ENCODE measurements at places on chromosomes 11 and 22.

GRCh38 chr11:82996966-82997606, 74.6 kb downstream of the RAB30 start:
- no peak for DNase-seq

- no peak for DNase-seq
Measured at GRCh38 chr11:95305705-95306104, 74.7 kb upstream of the SESN3 start.

- DNase-seq, result no peak
Measured at GRCh38 chr11:1260023-1260501, 37.2 kb downstream of the MUC5B start.

DNA sequence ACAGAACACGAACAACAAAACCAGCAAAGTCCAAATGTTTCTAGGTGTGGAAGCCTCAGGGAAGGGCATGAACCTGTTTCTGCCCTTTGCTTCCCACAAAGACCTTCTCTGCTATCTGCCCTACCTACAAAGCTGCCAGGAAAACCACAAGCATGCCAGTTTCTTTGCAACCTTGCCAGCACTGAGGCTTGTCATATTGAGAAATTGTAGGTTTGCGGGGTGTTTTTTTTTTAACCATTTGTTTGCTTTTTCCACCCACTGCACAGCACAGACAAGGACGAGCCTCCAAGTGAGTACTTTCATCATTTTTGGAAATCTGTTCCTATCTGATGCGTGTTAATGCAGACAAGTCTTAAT, 12.8 kb downstream of the PARVG start:
- peak; percentile 17 for DNase-seq

- DNase-seq, result peak; percentile 22
Measured at GRCh38 chr11:130160498-130161155, 1.0 kb downstream of the ST14 start.

DNA sequence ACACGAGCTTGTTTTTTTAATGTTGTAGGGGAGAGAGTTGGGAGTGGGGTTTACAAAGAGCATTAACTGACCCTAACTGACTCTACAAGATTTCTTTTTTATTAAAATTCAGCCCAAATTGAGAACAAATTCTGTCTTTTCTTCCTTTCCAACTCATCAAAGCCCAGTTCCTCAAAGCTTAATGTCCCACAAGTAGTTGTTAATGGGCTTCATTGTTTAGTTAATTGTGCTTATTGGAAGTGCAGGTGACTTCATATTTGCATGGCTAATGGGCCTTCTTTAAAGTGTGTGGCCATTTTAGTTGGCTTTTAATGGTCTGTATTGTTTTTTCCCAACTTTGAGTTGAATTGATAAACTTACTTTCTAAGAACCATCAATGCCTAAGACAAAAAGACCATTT, 39.8 kb downstream of the MPPED2 start:
- no peak for DNase-seq

DNA sequence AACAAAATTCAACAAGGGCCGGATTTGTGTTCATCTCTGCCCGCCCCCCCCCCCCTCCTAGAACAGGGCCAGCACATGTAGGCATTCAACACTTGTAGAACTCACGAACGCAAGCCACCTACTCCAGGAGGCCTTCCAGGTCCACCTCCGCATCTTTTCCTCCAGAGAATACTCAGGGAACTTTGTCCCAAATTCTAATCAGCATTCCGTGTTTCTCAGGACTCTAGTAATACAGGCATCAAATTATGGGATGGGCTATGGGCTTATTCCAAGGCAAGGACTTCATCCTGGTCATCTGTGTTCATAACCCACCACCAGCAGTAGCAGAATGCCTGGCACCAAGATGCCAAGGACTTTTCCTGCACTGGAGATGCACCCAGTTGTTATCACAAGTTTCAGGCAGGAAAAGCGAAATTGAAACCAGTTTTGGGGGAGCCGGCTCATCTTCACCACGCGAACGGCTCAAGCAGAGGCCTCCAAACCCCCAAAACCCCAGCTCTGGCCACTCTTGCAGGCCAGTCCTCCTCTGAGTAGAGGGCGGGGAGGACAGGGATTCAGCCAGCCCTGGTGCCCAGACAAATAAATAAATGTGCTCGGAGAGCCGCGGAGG, 462 bp downstream of the UBE2L6 start:
- DNase-seq, result no peak

GRCh38 chr11:118198370-118198769, 21.9 kb upstream of the SCN2B start:
- DNase-seq, result peak; percentile 34

DNA sequence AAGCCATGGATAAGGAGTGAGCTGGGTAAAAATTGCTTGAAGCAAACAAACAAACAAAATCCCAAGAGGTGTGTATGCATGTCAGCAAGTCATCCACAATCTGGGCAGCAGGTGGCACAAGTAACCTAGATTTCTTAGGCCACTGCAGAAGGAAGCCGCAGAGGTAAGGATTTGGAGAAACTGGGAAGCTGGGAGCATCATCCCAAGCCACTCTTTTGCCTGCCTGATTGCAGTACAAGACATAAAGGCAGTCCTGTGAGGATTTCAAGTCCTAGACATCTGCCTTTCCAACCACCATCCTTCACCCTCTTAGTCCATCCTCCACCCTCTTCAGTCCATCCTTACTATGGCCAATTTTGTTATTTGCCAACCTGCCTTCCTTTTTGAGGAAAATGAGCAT, 67.2 kb upstream of the BMAL1 start:
- no peak for DNase-seq

- DNase-seq, result no peak
Measured at GRCh38 chr11:93652679-93653078, 8.8 kb upstream of the CEP295 start.

DNA sequence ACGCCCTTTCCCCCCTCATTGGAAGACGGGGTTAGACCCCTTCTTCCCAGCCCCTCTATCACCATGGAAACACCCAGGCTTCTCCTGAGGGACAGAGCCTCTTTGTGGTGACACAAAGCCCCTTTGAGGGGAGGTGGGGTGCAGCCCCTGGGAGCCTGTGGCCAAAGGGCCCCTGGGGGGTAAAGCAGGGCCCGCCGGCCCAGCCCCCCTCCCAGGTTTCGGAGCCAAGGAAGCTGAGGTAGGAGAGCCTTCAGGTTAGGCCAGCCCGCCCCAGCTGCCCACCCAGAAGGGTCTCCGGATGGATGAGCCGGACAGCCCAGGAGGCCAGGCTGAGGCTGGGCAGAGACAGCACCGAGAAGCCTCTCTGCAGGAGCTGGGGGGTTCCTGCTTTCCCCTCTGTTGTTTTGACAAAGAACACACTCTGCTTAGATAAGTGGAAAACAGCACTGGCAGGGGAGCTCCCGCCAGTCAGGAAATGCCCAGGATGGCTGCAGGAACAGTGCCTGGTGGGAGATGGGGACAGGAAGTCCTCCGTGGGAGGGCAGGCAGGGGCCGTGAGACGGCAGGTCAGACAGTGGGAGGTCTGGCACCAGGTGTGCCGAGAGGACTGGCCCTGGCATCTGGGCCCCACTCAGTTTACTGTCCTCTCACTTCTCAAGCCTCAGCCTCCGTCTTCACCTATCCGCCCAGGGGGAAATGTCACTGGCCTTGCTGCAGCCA, 18.2 kb downstream of the ARVCF start:
- DNase-seq, result no peak

DNA sequence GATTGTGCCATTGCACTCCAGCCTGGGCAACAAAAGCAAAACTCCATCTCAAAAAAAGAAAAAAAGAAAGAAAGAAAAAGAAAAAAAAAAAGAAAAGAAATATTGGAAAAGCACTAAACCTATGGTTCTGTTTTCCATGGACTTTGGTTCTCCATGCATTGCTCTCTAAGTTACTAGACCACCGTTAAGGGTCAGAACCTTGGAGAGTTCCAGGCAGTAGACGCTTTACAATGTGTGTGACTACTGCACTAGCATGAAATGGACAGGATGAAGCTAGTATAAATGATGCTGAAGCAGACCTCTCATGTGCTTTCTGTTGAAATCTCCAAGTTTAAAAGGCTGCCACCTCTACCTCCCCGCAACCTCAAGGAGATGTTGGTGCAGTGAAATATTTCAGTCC, 63.5 kb downstream of the SIK2 start:
- no peak for DNase-seq

- DNase-seq, result no peak
Measured at GRCh38 chr22:46569848-46570695, 32.7 kb upstream of the CELSR1 start.

DNA sequence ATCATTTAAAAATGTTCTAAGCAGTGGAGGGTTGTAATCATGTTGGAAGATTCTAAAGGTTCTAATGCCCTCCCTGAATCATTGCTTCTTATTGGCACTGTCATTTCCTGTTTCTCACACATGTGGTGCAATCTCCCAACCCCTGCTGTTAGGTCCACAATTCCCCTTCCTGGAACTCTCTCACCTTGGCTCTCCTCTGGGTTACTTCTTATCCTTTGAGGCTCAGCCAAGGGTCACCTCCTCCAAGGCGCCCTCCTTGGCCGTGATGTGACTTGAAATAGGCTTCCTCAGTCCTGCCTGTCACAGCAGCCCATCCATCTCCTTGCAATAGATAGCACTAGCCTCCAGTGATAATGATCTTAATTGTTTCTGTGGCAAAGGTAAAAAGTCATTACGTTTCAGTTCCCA, 149.8 kb downstream of the TTC17 start:
- peak; percentile 31 for DNase-seq

DNA sequence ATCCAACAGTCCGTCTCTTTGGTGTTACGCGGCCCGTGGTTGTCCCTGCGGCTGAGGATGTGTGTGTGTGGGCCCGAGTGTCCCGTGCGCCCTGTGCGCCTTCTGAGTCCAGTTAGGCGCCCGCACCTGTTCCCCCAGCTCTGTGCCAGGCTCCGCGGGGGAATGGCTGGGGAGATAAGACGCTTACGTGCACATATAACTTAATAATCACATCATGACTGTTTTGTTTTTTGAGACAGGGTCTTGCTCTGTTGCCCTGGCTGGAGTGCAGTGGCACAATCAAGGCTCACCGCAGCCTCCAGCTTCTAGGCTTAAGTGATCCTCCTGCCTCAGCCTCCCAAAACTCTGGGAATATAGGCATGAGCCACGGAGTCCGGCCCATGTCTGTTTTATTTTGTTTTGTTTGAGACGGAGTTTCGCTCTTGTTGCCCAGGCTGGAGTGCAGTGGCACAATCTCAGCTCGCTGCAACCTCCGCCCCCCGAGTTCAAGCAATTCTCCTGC, 817 bp downstream of the ARL2 start:
- DNase-seq, result peak; percentile 20

GRCh38 chr11:69333149-69333710, 39.3 kb downstream of the MYEOV start:
- DNase-seq, result no peak

DNA sequence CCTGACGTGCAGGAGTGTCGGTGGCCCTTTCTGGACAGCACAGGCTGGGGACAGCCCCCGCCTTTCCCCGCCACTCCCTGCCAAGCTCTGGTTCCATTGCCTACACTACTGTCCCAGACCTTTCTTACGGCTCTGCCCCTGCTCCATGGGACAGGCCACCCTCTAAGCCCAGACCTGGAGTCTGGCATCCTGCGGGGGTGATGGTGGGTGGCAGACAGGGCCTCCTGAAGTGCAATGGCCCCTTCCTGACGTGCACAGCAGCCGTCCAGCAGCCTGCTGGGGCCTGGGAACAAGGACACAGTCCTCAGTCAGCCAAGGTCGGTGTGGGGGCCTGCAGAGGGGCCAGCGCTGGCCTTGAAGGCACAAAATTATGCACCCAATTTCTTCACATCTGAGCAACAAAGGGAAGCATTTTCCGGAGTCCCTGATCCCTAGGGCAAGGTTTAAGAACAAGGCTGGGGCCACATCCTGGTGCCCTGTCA, 79.7 kb upstream of the KCNQ1OT1 start:
- DNase-seq, result no peak

- DNase-seq, result no peak
Measured at GRCh38 chr22:48153726-48154125, 1391.3 kb downstream of the TBC1D22A start.

All from AML-193 (cell line).